Activated naive CD4-positive, alpha-beta T cell (primary cell): ENCODE measurements at places on chromosomes 16 and 17.

- no peak for DNase-seq
These were observed 70.4 kb downstream of the MMD start for GRCh38 chr17:55351226-55351625.

DNA sequence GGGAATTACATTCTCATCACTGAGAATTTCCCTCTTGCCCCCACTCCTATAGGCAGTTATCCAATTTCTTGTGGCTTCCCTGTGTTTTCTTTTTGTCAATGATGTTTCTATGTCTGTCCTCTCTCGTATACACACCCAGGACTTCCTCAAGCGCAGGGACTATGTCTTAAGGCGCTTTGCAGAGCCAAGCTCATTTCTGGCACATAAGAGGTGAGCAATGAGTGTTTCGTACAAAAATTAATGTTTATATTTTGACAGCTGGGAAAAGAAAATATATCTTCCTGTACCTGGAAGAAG lies 947 bp downstream of the DDX42 start:
- no peak for DNase-seq

- no peak for DNase-seq
These were observed 792 bp downstream of the SECTM1 start for GRCh38 chr17:82332669-82333278.

- DNase-seq: no peak
These were observed 16.3 kb downstream of the SLC47A1 start for GRCh38 chr17:19549746-19550623.

DNA sequence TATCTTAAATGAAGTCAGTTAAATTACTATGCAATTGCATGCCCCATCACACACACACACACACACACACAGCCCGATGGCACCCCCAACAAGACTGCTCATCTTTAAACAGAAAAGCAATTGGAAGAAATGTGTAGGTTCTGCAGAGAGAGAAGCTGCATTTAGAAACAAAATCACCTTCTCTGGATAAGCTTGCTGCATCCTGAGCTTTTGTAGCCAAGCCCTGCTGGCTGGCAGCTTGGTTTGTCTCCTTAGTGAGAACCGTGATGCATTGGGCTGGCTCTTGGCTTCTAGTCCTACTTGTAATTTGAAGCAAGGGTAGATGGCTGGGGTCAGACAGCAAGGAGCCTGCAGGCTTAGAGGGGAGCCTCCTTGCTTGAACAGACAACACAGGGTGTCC lies 153.8 kb downstream of the SOX9 start:
- DNase-seq: no peak

DNA sequence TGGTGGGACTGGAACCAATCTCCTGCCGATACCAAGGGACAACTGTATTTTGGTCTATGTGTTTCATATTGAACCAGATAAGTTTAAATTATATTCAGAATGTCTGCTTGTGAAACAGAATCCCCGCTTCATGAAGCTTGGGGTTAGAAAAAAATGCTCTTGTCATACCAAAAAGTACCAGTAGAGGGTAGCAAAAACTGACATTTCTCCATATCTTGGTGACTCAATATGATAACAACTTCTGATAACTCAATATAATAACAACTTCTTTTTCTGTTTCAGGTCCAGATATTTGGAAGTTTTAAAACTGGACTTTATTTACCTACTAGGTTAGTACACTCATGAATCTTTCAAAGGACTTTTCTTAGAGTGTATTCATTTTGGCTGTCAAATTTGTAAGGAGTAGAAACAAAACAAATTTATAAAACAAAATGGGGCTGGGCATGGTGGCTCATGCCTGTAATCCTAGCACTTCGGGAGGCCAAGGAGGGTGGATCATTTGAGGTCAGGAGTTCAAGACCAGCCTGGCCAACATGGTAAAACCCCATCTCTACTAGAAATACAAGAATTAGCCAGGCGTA lies 52.3 kb upstream of the ADCY7 start:
- DNase-seq: no peak

GRCh38 chr17:67258821-67259468 lies 13.9 kb upstream of the HELZ start:
- DNase-seq: no peak

- DNase-seq: no peak
These were observed 306.7 kb upstream of the XYLT1 start for GRCh38 chr16:17777408-17777863.

DNA sequence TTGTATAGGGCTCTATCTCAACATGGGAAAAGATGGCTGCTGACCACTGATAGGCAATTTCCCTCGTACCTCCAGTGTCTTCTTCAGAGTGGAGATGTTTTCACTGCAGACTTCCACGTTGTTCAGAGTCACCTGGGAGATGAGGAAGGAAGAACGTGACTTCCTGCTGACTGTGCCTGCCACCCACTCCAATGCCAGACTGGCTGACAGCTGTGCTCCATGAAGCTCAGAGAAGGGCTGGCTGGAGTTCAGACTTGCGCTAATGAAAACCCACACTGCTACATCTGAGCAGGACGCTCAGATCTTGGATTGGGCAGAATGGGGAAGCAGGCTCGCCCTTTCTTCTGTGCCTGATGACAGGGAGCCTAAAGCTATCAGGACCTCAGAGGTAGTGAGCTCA lies 33.1 kb downstream of the COG4 start:
- DNase-seq: no peak

DNA sequence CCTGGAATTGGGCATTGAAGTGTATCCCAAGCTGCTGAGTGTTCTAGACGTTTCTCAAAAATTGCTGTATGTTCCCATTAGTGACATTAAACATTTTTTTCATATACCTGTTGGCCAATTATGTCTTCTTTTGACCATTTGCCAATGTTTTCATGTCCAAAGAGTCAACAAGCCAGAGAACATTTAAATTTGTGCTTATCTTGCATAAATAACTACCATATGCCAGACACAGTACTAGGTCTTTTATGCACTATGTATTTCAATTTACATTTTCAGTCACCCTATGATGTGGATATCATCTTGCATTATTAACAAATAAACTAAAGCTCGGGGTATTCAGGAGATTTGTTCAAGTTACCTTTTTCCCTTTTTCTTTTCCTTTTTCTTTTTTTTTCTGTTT lies 632.9 kb upstream of the C16orf82 start:
- DNase-seq: no peak

DNA sequence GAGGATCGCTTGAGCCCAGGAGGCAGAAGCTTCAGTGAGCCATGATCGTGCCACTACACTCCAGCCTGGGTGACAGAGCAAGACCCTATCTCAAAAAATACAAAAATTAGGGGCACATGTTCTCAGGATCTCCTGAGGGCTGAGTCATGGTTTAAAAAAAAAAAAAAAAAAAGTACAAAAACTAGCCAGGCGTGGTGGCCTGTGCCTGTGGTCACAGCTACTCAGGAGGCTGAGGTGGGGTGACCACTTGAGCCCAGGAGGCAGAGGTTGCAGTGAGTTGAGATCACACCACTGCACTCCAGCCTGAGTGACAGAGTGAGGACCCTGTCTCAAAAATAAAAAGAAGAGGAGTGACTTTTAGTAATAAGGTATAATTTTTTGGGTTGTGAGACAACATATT lies 16.9 kb downstream of the BLMH start:
- no peak for DNase-seq

DNA sequence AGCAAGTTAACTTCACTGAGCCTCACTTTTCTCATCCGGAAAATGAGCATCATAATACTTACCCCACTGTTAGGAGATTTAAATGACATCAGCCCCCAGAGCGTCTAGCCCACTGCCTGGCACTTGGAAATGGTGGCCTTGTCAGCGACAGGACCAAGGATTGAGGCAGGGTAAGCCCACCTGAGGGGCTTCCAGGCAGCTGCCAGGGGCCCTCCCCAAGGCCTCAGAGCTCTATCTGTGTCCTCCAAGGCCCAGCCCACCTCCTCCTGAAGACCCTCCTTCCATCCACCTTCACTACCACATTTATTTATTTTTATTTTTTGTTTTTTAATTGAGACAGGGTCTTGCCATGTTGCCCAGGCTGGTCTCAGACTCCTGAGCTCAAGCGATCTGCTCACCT lies 13.8 kb downstream of the PITPNM3 start:
- no peak for DNase-seq

DNA sequence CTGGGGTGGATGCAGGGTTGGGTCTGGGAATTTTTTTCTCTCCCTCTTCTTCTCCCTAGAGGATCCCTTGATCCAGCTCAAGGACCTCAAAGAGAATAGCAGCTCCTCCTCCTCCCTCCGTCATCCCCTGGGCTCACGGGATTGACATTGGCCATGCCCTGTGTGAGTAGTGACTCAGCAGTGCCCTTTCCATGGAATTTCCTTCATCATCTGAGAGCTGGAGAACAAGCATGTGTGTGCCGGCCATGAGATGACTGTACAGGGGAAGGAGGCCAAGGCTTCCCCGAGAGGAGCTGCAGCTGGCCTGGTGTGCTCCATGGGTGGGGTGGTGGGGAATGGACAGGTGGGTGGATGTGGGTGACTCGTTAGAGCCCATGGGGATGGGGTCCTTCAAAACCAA lies 8.9 kb upstream of the WSCD1 start:
- no peak for DNase-seq

- no peak for DNase-seq
These were observed 21.1 kb downstream of the MINK1 start for GRCh38 chr17:4854111-4854681.

- no peak for DNase-seq
These were observed 169.1 kb downstream of the WSCD1 start for GRCh38 chr17:6239241-6239798.
